ENCODE measurements at places on chromosomes 12 and 14. TPM values are rescaled to one million over a fixed set of nuclear protein-coding genes. Genes with fewer than 3 reads are reported as not detected.

Gene ZC3H14
- total RNA-seq, result 74.6 TPM

Gene TSPAN19
- total RNA-seq, result not detected

Gene HCAR2
- not detected for total RNA-seq

Gene TPH2
- under 0.01 TPM for total RNA-seq

Gene MSI1
- total RNA-seq, result under 0.01 TPM

Gene EMP1
- 114 TPM for total RNA-seq

Gene SPIC
- total RNA-seq, result not detected

Gene SVOP
- total RNA-seq, result not detected

Gene RNASE3
- total RNA-seq, result not detected

Gene BIN2
- not detected for total RNA-seq
